Pons (tissue), 1 donor: ENCODE measurements at places on chromosomes 7 and 10.

DNA sequence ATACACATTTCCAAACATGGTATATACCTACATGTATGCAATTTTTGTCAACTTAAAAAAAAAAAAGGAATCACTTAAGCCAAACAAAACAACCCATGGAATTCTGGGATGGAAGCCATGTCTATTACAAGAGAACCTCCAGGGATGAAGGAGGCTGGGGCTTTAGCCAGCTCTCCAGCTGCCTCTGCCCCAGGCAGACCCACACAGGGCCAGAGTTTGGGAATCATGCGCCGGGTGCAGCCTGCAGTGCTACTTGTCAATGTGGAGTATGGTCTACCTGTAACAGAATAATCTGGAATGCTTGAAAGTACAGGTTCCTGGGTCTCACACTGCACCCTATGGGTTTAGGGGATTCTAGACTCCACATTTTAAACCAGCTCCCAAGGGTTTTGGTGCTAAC is 10.8 kb downstream of the ATP6V0E2 start:
- no peak for DNase-seq

DNA sequence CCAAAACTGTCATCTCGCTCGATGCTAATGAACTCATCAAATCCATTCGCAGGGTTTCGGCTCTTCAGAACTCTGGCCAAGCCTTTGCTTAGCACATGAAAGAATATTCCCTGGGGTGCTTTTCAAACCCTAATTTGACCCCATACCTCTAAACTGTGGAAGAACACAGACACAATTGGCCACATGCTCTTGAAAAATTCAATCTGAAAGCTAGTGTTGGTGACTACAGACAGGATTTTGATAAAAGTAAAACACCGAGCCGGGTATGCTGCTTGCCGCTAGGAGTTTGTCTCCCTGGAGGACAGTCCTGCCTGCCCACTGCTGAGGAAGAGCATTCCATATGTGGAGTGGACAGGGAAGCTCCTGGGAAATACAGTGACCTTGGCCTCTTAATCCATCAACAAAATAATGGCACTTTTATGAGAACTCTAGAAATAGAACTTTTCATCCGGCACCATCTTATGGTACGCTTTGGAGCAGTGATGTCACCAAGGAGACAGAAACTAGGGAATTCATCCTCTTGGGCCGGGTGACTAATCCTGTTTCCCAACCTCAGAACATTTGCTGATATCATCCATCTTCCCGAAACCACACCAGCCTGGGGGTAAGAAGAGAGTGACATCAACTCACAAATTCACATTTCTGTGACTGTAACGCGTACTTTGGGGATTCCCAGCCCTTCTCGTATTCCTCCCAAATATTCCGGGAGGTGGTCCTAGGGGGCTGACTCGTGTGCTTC is 34.2 kb downstream of the MTURN start:
- no peak for DNase-seq

GRCh38 chr7:158314394-158314793 is 273.2 kb downstream of the PTPRN2 start:
- no peak for DNase-seq

DNA sequence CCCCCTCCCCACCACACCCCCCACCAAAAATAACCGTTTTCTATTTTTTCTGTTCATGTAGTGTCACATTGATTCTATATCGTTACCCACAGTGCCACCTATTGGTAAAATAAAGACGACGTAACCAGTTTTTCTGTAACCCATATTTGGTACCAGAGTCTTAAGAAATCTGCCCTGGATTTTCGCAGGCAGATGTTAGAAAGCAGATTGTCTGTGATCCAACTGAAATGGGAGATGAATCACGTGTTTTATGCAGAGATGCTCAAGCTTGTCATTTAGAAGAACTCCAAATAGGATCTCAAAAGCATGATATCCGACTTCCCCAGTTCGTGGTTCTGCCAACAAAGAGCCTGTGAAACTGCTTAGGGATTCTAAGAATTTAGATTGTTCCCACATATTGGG is 261.1 kb upstream of the CSTF2T start:
- DNase-seq: peak; percentile 74

DNA sequence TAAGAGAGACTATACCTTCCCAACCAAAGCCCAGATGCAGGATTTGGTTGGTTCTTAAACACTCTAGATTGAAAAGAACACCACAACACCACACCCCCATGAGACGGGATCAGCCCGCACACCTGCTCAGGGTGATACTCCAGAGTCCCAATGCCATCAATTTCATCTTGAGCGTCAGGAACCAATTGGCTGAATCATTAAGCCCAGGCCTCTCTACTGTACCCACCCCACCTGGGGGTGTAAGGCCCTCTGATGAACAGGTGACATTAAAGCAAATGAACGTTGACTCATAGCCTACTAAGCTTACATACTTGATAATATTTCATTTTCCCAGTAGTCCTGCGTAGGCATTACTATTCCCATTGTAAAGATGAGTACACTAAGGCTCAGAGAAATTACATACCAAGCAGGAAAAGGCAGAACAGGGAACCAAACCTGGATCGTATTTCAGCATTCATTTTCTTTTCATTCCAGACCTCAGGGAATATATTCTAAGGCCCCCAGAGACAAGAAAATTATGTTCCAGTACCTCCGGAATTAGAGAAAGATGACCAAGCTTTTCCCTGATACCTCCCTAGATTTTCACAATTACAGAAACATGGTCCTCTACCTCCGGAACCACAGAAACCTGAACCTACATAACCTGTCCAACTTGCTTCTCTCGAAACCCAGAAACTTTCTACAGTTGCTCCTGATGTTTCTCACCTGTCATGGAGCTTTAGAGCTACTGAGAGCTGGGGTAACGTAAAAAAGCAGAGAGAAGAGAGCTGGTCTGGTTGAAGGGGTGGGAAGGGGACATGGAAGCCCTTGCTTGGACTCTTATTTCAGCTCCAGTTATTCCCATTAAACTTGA is 43.1 kb upstream of the KDM7A start:
- DNase-seq: no peak

- no peak for DNase-seq
Measured at GRCh38 chr7:2644562-2645273, 12.9 kb downstream of the TTYH3 start.

DNA sequence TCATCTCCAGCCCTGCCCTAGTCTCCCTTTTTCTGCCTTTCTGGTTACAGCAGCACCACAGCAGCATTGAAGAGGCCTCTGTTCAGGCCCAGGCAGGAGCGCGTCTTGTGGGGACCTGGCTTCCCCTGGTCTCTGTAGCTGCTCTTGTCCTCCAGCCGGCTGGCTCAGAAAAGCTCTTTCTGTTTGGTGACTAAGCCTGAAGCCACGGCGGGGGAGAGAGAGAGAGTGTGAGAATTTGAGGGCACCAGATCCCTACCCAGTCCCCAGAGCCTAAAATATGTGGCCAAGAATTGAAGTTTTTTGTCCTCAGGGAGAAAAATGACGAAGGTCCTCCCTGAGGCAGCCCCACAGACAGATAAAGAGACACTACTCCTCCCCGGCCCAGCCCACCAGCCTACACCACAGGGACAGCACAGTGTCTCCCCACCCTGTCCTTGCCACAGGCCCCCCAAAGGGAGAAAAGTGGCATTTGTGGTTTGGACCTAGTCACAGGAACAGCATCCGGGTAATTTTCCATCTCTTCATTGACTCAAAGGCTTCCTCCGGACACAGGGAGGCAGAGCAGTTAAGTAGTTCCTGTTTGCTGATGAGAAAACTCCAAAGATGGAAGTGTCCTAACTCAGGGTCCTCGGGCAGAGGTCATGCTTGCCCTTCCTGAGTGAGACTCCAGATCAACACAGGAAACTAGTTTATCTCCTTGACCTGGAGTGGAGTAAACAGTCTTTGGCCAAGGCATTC is 13.3 kb upstream of the FAM180A start:
- DNase-seq: no peak
